ENCODE measurements at places on chromosomes 11 and 22.

- DNase-seq = no peak
Observed at GRCh38 chr22:23085785-23086184, 15.5 kb downstream of the GNAZ start.

DNA sequence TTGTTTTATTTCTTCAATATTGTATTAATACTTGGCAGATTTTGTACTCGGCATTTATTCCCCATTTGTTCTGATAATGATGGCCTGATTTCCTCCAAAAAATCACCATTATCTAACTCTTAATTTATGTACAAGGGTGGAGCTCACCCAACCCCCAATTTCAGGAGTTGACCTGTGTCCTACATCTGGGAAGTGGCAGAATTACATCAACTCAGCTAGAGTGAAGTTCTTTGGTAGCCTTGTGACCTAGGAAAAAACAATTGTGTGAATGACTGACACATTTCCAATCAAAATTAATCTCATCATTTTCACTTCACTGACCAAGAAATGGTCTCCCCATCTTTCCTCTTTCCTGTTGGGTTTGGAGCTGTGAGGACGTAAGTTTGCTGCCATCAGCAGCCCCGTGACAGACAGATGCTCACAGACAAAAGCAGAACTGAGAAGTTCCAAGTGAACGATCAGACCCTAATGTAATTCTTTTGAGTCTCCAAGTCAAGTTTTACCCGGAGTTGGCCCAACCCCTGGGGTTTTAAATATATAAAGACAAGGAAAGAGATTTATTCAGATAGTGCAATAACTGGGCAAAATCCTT, 16.6 kb upstream of the MS4A6E start:
- DNase-seq = no peak

GRCh38 chr22:27540656-27541396, 260.7 kb downstream of the MN1 start:
- no peak for DNase-seq

GRCh38 chr22:27197052-27197451, 539.7 kb downstream of the MIAT start:
- DNase-seq = no peak

GRCh38 chr11:78666675-78667160, 92.1 kb upstream of the NARS2 start:
- DNase-seq = no peak

GRCh38 chr11:116653206-116653605, 119.6 kb downstream of the BUD13 start:
- no peak for DNase-seq

DNA sequence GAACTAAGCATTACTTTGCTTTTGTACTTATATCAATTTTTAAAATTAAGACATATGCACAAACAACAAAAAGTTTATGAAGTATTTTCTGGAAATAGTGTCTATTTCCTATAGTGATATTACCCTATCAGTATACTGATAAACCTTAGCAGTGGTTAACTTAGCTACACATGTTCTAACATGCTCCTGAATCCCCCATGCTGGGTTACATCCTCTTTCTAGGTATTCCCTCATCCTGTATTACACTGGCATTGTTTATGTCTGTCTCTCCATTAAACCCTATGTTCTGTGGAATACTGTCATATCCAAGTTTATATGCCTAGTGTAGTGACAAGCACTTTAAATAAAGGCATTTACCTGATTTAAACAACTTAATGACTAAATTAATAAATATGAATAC, 1.8 kb upstream of the FAR1 start:
- DNase-seq = no peak

DNA sequence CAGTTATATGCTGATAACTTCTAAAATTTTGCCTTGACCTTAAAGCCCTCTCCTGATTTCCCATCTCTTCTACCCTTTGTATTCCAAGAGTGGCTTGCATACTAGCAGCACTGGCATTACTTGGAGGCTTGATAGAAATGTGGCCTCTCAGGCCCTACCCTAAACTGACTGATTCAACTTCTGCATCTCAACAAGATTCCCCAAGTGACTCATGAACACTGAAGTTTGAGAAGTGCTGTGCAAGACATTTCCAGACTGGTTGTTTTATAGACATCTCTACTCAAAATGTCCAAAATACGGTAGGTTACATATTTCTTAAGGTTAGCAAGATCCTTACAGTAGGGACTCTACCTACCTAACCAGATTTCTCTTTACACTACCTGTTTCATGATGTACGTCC, 48.6 kb downstream of the SESN3 start:
- DNase-seq = no peak

DNA sequence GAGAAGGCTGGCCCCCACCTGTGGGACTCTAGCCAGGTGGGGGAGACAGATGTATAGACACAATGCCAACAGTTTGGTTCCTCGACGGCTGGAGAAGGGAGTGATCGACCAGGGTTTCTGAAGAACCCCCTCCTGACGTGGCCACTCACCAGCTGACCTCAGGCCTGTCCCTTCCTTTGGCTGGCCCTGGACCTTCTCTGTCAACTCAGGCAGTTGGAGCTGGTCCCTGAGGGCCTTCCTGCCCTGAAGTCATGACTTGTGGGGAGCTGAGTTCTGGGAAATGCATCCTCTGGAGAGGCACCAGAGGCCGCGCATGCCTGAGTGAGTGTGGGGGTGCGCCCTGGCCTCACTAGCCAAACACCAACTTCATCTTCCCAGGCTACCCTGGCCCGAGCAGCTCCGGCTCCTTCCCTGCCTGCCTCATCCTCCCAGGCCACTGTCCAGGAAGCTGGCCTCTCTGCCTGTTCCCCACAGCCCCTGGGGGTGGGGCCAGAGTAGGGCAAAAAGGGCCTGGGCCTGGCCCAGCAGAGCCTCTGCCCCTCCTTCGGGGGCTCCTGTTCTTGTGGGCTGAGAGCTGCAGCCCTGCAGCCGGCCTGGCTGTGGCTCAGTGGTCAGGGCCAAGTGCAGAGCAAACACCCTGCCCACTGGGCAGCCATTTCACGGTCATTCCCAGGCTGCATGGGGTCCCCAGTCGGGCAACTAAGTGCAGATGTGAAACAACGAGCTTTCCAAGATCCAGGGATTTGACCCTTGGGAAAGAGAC, 23.6 kb downstream of the TXN2 start:
- DNase-seq = no peak

GRCh38 chr11:76589964-76590950, 80.3 kb downstream of the LRRC32 start:
- no peak for DNase-seq

GRCh38 chr11:66115638-66116301, 45.7 kb downstream of the PACS1 start:
- no peak for DNase-seq
